ENCODE measurements at places on chromosomes 12 and 14.

DNA sequence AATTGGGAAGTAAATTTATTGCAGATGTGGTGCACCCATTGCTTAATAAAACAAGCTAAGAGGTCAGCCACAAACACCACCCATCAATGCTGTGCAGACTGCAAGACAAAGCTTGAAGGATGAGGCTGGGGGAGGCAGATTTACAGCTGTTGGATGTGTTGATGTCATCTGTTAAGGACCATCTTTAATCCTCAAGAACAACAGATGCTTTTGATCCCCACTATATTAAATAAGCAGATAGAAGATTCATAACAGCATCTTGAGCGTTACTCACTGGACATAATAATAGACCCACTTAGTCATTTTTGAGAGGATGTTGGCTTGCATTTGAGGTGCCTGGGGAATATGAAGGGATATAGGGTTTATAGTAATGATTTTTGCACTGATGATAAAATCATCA is 58.8 kb downstream of the GPR68 start:
- DNase-seq, result no peak

DNA sequence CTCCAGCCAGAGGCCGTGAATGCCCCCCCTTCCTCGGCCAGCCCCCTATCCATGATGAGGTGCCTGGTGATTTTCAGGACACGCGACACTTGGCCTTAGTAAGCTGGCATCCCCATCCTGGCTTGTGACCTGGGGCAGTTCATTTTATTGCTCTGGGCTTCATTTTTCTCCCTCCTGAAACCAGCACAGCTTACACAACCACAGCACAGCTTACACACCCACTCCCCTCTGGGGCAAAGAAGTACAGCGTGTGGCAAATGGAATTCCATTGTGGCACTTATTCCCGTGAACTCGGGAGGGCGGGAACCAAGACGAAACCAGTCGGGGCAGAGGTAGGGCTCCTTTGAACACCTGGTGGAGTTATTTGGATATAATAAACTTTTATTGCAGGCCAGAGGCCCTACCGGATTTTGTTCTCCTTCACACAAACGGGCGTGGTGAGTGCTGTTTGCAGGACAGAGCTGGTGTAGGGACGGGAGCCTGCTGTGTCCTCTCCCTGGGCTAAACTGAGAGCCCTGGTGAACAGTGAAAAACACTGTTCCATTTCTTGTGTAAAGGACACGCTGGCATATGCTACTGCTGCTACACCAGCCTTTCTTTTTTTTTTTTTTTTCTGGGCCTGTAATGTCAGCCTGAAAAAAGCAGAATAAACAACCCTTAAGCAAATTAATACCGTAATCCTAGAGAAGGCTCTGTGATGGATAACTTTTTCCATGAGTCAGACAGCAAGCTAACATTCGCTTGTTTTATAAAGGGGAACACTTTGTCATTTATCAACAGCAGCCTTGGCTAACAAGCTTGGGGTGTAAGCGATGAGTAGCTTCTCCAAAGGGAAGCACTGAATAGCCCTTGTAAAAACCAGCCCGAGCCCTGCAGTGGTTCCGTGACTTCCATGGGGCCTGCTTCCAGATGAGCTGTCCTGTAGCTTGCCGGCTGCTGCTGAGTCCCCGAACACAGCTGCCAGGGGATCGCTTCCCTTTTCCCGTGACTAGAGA is 29.3 kb downstream of the CD9 start:
- no peak for DNase-seq

- DNase-seq, result no peak
Observed at GRCh38 chr12:68977335-68977734, 44.4 kb upstream of the CPM start.

- no peak for DNase-seq
Observed at GRCh38 chr12:3302401-3303041, 188.5 kb upstream of the PRMT8 start.

DNA sequence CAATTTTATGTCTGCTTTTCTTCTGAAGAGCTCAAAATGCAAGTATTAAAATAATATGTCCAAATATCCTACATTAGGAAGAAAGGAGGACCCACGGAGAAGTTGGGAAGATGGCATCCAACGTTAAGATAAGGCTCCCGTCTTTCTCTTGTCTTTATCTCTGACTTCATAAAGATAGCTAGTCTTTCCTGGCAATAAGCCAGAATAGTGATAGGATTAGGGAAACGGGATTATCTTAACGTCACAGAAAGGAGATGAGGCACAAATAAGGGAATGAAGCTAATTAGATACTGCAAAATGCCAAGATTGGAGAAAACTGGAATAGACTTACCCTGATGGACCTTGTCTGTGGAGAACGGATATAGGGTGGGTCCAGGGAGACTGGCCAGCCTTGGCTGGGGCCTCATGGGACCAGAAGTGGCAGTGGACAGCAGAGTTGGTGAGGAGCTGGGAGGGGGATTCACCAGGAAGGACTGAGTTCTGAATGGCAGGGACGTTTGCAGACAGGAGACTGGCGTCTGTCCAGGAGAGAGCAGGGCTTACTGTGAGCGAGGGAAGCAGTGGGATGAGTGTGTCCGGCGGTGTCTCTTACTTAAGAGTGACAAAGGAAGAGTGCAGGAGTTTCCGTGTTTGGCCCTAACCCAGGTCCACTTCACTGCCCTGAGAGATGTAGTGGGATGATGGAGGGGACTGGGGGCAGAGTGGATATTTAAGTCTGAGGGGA is 119.9 kb downstream of the CACNA1C start:
- DNase-seq, result no peak

DNA sequence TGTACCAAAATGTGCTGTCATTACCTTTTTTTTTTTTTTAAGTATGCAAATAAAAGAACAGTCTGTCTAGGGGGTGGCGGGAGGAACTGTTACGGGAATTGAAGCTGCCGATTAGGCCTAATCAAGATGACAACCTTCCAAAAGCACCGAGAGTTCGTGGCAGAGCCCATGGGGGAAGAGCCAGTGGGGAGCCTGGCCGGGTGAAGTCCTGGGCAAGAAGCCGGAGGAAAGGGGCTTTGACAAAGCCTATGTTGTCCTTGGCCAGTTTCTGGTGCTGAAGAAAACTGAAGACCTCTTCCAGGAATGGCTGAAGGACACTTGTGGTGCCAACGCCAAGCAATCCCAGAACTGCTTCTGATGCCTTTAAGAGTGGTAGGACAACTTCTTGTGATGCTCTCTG is 42.6 kb downstream of the ACTN1 start:
- DNase-seq, result no peak

Measured in activated CD4-positive, alpha-beta T cell treated with anti-CD3 and anti-CD28 coated beads, Interleukin-2, amount 50 U/mL, for 24 hours (primary cell).